ENCODE measurements at places on chromosomes 6 and 20.

DNA sequence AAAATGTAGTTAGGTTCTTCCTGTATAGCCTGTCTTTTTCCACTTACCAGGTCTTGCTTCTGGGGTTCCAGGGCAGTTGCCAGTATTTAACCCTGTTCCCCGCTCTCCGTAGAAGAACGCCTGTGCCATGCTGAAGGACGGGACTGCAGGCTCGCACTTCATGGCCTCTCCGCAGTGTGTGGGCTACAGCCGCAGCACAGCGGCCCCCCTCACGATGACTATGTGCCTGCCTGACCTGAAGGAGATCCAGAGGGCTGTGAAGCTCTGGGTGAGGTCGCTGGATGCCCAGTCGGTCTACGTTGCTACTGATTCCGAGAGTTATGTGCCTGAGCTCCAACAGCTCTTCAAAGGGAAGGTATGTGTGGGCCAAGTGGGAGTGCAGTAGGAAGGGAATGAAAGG, 23.0 kb downstream of the POFUT1 start:
- no peak for DNase-seq

GRCh38 chr6:35443341-35444030, 8.7 kb upstream of the FANCE start:
- no peak for DNase-seq

GRCh38 chr6:160419488-160419887, 71.3 kb downstream of the SLC22A3 start:
- DNase-seq = no peak

DNA sequence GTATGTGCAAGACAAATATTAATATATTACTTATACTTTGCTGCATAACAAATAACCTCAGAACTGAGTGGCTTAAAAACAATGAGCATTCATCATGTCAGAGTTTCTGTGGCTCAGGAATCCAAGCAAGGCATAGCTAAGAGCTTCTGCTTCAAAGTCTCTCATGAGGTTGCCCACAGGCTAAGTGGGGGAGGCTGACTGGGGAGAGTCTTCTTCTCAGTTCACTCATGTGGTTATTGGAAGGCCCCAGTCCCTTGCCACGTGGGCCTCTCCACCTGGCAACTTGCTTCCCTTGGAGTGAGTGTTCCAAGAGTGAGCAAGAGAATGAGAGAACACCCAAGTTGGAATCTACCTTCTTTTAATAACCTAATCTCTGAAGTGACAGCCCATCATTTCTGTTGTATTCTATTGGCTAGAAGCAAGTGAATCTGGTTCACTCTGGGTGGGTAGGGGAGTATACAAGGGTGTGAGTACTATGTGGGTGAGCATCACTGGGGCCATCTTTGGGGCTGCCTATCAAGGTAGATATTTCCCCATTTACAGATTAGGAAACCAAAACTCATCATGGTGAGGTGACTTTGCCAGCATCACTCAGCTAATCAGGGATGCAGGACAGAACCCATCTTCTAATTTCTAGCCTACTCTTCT, 36.0 kb downstream of the DNAH8 start:
- DNase-seq = no peak

GRCh38 chr20:40160097-40160550, 528.9 kb downstream of the MAFB start:
- no peak for DNase-seq

DNA sequence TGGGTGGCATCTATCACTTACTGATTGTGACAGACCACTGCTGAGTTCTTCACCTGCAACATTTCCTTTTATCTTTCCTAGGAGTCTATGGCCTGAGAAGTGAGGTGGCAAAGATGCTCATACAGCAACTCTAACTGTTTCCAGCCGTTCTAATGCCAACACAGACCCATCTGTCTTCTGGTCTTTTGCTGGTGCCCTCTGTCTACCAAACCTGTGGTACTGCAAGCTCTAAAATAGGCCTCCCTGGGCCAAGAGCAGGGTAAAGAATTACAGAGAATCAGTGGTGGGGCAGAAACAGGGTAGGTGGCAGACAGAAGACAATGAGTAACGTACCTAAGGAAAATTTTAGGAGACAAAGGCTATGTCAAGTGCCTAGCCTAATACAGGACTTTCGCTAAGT, 611.0 kb upstream of the FLRT3 start:
- DNase-seq = no peak

- DNase-seq = no peak
These were observed 127.1 kb upstream of the AHI1 start for GRCh38 chr6:135624402-135625295.

GRCh38 chr6:108961985-108962384, 113.8 kb downstream of the ARMC2 start:
- DNase-seq = no peak

- no peak for DNase-seq
These were observed 23.9 kb downstream of the NKX2-4 start for GRCh38 chr20:21373436-21373835.

DNA sequence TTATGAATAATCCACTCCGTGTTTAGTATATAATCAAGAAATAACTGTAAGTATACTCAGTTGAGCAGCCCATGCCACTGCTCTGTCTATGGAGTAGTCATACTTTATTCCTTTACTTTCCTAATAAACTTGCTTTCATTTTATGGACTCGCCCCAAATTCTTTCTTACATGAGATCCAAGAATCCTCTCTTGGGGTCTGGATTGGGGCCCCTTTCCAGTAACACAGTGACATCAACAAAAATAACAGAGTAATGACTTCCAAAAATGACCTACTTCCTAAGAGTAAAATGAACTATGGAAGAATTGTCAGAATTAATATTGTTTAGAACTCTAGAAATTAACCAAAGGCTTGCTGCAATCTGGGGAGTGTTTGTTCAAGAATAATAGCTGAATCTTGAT, 8.8 kb downstream of the OR2H1 start:
- DNase-seq = no peak

DNA sequence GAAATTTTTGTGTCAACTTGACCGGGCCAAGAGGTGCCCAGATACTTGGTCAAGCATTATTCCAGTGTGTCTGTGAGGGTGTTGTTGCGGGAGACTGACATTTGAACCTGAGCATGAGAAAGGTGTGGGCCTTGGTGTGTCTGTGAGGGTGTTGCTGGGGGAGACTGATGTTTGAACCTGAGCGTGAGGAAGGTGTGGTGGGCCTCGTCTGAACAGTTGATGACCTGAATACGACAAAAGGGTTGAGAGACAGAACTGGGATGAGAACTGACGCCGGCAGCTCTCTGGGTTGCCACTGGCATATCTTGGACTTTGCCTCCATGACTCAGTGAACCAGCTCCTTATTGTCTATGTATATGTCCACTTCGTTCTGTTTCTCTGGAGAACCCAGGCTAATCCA, 240.5 kb downstream of the ERMARD start:
- DNase-seq = no peak

DNA sequence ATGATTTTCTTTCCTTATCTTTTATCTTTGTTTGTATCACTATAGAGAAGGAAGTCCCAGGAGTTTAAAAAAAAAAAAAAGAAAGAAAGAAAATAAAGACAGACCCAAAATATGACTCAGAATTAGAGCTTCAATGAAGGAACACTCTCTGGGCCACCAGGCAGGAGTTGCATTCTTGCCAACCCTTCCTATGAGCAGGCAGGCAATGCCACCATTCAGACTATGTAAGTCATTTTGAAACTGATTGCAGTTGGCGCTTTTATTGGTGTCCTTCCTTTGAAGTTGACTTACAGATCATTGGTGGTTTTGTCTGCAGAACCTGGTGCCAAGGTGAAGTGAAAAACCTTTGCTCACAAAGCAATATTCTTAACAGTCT, 50.3 kb downstream of the MYB start:
- no peak for DNase-seq

- no peak for DNase-seq
These were observed 37.2 kb downstream of the SEL1L2 start for GRCh38 chr20:13953227-13953626.

DNA sequence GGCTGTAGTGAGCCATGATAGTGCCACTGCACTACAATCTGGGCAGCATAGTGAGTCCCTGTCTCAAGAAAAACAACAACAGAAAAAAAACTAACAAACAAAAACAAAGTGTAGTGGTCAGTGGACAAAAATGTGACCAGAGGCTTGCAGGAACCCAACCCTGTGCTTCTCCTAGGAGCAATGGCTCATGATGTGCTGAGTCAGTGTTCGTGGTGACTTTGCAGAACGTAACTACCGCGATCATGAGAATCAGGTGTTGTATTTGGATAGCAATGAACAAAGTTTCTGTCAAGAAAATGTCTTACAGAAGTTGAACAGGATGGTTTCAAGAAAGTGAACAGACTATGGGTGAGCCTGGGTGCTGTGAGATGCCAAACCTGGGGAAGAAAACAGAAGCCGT, 18.5 kb upstream of the FOXC1 start:
- DNase-seq = no peak

DNA sequence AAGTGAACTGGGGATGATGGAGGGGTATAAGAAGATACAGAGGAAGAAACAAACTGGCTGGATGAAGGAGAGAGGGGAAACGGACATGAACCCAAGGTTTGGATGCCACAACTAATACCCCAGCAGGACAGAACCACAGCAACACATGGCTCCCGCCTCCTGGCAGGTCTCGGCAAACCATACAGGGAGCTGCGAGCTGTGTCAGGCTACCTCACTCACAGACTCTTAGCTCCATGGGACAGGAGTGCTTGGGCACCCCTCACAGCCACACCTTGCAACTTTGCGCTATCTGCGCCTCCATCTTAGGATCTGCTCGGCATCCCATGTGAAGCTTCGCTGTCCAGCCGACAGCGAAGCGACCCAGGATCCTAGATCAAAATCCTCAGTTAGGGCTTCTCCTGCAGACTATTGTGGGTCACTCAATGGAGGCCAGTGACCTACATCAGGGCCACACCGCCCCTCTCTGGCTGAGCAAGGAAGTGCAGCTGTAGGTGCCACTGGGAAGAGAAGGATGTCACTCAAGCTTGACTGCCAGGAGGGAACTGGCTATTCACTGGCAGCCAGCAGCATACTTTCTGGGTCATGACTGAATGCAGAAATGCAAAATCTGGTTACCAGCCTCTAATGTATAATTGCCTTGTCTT, 174.4 kb upstream of the RIN2 start:
- DNase-seq = peak; percentile 5

DNA sequence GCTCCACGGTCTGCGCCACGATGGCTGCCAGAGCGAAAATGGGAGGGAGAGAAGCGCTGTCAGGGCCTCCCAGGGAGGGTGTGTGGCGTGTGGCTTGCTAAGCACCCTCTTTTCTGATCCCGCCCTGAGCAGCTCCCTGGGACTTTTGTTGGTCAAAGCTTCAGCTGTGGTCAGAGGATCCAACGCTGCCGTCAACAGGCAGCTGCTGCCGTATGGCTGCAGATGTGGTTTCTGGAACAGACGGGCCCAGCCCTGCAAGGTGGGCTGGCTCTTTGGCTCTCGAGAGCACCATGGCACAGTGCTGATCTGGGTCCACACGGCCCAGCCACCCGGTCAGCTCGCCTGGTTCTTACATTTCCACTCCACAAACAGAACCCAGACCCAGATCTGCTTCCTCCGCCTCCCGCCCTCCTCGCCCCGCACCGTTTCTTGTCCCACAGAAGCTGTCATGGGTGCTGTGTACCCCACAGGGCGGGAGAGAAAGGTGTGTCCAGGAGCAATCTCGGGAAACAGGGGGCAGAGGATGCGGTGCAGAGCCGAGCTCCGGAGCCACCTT, 86.0 kb upstream of the BHLHE23 start:
- DNase-seq = no peak

DNA sequence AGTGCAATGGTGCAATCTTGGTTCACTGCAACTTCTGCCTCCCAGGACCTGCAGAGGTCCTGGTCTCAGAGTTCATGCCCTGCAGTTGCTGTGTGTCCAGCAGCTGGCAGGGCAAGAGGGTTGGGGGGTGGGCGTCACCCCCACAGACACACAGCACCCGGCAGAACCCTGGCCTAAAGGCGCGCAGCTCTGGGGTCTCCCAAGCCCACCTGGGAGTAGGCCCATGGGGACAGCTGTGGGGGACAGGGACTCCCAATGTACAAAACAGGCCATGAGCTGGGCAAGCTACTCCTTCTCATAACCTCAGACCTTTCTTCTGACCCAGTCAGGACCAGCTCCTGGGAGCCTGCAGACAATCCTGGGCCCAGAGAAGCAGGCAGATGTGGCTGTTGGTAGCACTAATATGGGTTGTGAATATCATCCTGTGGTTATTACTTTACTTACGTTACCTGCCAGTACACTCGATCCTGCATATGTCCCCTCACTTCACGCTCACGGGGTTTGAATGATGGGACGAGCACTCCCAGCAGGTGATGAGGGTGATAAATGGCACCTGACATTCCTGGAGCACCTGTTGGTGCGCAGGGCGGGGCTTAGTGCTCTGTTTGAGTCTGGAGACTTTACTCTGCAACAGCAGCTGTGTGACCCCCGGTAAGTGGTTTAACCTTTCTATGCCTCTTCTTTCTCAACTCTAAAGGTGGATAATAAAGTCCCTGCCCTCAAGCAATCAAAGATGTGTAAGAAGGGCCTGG, 39.9 kb upstream of the SULF2 start:
- no peak for DNase-seq

GRCh38 chr6:163645560-163645959, 231.0 kb downstream of the QKI start:
- no peak for DNase-seq

- DNase-seq = no peak
These were observed 124.7 kb downstream of the IRF4 start for GRCh38 chr6:516213-516612.

- no peak for DNase-seq
These were observed 16.3 kb downstream of the NTSR1 start for GRCh38 chr20:62724692-62725595.

DNA sequence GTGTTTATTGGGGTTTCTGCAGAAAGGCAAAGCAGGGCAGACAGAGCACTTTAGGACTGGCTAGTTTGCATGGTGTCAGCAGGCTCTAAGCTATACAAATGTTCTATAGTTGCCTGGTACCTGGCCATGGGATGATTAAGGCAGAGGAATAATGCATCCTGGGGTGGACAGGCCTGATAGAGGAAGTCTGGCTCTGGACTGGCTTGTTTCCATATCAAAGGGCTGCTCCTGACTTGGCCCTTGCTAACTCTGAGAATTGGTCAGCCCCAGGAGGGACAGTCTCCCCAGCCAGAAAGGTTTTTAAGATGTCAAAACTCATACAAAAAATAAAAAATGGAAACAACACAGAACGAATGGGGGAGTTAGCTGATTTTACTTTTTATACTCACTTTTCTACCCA, 136.9 kb downstream of the TBC1D7 start:
- DNase-seq = no peak

DNA sequence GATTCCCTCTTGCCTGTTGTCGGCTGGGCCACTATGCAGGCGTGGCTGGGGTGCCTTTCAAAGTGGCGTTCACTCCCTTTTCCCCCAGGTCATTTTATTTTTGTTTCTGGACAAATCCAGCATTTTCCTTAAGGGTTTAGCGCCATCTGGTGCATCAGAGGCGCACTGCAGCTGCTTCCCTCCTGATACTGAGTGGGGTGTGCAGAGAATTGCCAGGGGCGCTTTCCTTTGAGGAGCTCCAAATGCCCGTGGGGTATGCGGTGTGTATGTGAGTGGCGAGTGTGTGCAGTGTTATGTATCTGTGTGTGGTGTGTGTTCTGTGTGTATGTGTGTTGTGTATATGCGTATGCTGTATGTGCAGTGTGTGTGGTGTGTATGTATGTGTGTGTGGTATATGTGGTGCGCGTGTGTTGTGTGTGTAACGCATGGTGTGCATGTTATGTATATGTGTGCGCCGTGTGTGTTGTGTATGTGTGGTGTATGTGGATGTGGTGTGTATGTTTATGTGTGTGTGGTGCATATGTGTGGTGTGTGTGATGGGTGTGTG, 100.1 kb upstream of the AGPAT4 start:
- peak; percentile 13 for DNase-seq
